ENCODE measurements at places on chromosomes 12 and 14.

DNA sequence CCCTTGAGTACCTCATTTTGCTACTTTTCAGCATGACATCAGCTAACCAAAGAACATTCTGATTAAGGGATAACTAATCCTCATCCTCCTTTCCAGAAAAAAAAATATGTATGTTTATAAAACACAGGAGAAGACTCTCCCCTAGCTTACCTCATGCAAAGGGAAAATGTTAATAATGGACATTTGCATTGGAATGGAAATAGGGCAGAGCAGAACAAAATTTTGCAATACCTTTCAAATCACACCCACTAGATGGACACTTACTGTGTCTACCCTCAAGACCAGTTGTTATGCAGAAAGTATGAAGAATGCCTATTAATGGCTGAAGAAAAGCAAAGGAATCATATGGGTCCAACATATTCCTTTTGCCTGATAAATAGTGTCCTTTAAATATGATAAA, 8.9 kb upstream of the SLCO1A2 start:
- DNase-seq = no peak

DNA sequence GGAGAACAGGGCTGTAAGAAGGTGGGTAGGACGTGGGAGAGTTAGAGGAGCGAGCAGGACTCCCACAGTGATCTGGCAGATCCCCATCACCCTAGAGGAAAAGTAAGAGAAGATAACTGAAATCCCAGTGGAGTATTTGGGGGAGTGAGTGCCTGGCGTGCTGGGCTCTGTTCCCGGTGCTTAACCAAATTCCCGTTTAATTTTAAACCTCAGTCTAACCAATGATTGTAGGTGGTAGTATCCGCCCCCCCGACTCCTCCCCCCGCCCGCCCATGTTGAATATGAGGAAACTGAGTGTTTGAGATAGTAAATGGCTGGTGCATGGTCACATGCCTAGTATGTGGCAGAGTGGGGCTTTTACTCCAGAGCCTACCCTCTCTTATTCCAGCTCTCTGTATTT, 1.2 kb downstream of the TARBP2 start:
- DNase-seq = no peak

DNA sequence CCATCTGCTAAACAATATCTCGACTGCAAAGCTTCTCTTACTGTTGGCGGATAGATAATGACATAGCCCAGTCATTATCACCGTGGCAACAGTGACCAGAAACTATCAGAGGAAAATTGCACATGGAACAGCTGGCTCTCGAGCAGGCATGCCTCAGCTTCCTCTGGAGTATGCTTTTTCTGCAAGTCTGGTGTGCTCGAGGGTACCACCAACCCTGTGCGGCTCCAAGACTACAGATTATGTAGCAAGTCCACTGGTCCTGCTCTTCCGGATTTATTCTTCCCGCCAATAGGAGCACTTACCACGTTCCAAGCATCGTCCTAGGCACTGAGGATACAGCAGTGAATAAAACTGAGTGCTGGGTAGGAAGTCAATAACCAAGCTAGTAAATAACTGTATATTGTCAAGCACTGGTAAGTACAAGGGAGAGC, 1.4 kb upstream of the GLRX5 start:
- DNase-seq = peak; percentile 6

- DNase-seq = no peak
Measured at GRCh38 chr14:37708481-37708880, 113.1 kb downstream of the TTC6 start.

GRCh38 chr12:75908961-75909605, 122.5 kb downstream of the PHLDA1 start:
- no peak for DNase-seq

GRCh38 chr14:81797315-81797714, 263.7 kb upstream of the SEL1L start:
- no peak for DNase-seq

GRCh38 chr12:42603246-42603990, 13.9 kb upstream of the PRICKLE1 start:
- DNase-seq = no peak

GRCh38 chr12:92955997-92956663, 27.0 kb upstream of the EEA1 start:
- DNase-seq = no peak

GRCh38 chr14:65604936-65605335, 192.4 kb downstream of the FUT8 start:
- DNase-seq = no peak

DNA sequence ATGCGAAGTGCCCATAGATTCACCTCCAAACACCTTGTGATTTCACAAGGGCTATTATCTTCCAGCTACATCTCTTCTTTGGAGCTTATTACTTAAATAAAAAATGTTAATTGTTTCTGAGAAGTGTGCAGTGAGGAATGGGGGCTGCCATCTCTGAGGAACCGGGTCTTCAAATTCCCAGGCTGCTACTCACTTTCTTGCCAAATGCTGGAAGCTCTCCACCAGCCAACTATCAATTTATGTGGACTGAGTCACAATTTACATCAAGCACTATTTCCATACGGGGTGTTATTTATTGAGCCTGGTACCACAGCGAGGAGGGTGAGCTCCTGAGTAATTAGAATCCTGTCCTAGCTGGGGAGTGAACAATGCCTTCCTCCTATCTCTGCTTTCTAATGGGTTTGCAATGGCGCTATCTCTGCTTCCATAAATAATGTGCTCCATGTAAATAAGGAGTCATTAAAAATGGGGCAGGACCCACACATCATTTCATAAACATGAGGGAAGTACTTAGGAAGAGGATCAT, 898.3 kb downstream of the VRK1 start:
- DNase-seq = no peak

DNA sequence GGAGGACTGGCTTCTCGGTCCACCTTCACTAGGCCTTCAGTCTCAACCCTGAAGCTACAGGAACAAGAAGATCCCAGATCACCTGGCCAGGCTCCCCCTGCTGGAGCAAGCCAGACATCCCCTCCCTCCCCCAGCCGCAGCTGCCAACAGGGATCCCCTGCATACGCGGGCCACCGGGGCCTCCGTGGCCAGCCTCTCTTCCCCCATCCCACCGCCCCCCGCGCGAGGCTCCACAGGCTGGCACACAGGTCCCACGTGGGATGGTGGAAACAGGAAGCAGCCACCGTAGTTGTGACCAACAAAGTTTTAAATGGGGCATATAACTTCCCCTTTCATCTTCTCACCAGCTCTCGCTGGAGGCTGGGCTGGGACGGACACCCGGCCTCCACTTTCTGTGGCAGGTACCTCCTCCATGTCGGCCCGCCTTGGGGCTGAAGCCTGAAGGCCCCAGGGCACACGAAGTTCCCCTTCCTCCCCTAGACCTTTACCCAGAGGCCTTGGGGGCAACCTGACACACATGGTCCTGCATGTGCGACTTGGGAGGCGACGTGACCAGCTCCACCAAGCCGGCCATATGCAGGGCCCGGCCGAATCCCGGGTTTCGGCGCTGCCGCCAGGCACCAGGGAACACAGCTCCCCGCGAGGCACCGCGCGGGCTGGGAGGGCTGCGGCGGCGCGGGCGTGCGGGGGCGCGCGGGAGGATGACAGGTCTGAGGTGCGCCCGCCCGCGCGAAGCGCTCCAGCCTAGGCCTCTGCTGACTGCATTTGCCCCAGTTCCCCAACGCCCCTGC, 44.4 kb upstream of the PNMA1 start:
- peak; percentile 52 for DNase-seq
